ENCODE measurements at places on chromosomes 4 and X.

- no peak for DNase-seq
These were observed 194.3 kb upstream of the PACRGL start for GRCh38 chr4:20505927-20506326.

- no peak for DNase-seq
These were observed 17.7 kb downstream of the IL15 start for GRCh38 chr4:141654098-141654497.

DNA sequence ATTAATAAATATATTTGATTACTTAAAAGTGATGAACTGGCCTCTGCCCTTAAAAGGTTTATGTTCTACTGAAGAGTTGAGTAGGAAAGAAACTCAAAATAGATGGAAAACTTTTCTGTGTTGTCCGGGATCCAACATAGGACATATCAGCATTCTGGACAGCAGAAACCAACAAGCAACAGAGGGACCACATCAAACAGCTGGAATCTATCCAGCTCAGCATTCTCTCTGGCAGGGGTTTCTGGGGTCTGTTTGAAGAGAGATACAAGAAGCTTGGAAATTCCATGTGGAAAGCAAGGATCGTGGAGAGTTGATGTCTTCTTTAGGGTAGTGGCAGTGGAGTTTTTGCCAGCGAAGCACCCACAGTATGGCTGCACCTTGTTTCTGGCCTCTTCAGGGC is 43.6 kb downstream of the ZCCHC12 start:
- DNase-seq: no peak

GRCh38 chr4:53576676-53577372 is 14.5 kb downstream of the LNX1 start:
- no peak for DNase-seq

DNA sequence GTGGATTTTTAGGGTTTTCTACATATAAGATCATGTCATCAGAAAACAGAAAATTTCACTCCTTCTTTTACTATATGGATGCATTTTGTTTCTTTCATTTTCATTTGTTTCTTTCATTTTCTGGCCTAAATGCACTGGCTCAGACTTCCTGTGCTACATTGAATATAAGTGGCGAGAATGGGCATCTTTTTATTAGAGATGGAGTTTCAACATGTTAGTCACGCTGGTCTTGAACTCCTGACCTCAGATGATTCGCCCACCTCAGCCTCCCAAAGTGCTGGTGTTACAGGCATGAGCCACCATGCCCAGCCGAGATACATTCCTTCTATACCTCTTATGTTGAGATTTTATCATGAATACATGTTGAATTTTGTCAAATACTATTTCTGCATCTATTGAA is 61.8 kb downstream of the BRWD3 start:
- DNase-seq: no peak

DNA sequence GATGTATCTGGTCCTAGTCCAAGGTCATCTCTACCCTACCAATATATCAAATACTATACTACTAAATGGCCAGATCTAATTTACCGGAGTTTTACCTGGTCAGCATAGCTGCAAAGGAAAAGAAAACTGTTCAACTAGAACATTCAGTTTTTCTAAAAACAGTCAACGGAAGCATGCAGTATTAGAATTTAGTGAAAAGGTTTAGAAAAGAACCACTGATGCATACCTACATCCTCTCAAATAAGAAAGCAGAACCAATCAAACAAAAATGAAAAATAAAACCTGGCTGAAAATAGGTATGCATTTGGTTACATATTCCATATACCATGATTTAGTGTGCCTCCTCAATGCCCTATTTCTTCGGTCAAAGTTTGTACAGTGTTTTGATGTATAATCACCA is 140.0 kb downstream of the CHM start:
- no peak for DNase-seq

DNA sequence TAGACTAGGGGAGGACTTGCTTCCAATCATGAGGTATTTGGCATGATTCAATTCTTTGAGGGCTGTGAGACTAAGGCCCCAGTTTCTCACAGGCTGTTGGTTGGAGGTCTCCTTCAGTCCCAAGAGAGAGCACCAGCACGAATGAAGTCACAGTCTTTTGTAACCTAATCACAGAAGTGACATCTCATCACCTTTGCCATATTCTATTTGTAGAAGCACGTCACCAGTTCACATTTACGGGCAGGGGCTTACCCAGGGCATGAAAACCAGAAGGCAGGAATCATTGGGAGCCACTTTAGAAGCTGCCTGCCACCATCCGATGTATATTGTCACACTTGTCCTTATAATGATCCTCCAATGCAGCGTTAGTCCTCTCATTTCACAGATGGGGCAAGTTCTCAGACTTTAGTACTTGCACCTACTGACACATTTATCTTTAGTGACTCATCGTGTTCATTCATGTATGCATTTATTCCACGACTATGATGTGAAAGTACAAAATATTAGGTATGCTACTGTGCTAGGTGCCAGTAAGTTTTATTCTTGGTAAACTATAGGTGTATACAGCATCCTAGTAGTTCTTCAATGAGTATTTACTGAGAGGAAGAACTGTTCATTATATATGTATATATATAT is 163.8 kb upstream of the PGRMC2 start:
- no peak for DNase-seq

- no peak for DNase-seq
These were observed 91.7 kb downstream of the FHDC1 start for GRCh38 chr4:153027866-153028265.

DNA sequence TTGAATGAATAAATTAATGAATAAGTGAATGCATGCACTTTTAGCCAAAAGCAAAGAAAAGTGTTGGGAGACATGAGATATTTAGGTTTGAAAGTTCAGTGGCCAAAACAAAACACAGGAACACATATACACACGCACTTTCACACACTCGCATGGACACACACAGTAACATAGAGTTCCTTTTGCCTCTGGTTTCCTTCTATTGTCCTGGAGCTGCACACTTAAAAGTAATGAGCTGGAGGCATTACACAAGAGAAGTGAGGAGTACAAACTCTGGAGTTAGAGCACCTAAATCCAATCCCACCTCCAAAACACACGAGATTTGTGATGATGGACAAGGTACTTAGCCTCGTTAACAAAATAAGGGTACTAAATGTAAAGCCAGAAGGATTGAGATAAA is 18.7 kb downstream of the PPA2 start:
- no peak for DNase-seq

GRCh38 chr4:88964450-88964849 is 92.5 kb downstream of the FAM13A start:
- no peak for DNase-seq

DNA sequence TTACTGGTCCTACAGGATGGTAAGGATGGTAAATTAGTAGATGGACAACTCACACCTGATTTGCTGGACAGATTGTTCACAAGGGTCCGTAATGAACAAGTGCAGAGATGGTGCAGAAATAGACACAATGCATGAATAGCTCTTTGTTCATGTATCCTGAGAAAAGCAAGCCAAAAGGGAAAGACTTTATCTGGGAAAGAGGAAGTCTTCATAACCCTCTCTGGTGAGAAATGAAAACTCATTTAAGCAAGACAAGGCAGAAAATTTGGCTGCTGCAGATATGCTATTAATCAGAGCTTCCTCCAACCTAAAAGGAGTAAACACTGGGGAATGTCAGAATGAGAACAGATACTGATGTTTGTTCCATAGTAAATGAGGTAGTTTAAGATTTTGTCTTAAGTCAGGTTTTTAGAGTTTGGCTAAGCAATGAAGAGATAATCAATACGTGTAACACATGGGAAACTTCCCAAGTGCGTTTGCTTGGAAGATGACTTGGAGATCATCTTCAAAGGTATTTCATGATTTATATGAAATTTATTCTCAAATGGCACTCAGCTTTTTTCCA is 152.4 kb upstream of the BMPR1B start:
- no peak for DNase-seq

GRCh38 chr4:2914256-2915126 is 48.7 kb downstream of the NOP14 start:
- no peak for DNase-seq

- DNase-seq: no peak
These were observed 112.4 kb upstream of the SPRY1 start for GRCh38 chr4:123284168-123284567.

GRCh38 chrX:23884427-23885024 is 23.2 kb downstream of the APOO start:
- DNase-seq: no peak

DNA sequence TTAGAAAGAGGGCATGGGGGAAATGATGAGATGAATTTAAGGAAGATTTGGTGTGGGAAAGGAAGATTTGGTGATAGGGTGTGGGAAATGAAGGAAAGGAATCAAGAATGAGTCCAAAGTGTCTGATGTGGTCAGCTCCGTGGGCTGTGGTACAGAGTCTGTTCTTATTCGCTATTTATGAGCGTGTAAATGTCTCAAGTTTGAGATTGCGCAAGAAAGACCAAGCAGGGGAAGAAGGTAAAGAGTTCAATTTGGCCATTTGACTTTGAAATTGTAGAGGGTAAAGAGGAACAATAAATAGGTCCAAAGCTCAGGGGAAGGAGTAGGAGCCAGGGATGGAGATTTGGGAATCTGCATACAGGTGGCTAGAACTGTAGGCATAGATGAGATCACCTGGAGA is 11.3 kb upstream of the SMS start:
- DNase-seq: no peak

DNA sequence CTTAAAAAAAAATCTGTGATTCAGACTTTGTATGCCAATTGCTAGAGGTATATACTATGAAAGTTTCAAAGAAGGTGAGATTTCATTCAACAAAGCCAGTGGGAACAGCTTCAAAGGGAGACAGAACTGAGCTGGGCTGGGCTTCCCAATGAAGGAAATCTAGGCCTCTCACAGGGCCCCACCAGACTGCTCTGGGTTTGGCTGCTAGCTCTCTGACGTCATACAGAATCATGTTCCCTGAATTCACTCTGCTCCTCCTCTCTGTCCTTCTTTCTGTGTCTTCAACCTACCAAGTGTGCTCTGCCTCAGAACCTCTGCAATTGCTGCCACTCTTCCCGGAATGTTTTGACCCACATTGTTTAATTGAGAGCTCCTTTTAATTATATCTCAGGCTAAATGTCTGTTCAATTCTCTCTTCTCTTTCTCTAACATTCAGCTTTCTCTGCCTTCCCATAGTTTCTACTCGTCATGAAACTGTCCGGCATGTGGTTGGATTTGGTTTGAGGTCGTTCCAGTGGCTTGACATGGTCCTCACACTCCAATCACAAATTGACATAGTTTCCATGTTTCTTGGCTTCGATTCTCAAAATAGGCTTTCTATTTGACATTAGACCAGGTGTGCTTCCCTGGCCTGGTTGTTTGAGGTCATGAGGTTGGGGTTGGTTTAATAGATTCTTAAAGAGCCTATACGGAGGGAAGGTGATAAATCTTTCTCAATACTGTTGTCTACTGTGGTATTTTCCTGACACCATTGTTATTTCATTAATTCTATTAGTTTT is 282.1 kb upstream of the EMCN start:
- DNase-seq: no peak

DNA sequence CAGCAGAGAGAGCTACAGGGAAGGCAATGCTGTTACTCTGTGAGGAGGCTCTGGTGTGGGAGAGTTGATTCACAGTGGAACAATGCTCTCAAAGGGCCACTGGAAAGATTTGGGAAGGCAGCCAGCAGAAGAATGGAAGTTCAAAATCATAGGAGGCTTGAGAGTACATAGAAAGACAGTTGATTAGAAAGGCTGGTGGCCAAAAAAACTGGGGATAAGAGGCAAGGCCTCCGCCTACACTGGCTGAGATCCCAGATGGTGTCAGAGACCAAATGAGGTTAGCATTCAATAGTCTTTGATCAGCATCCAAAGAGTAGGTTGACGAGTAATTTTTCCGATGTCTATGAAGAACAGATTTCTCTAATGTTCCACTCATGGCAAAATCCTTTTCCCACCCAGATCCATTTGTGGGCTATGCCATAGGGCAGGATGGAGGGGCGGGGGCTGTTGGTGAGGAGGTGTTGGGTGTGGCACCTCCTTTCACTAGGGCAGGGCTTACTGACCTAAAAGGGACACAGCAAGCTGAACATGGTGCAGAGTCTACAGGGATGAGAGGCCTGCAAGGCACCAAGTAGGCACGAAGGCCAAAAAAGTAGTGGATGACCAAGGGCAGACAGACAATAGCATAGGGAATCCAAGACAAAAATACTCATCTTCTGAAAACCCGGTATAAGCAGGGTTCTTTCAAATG is 15.1 kb downstream of the TEC start:
- no peak for DNase-seq

DNA sequence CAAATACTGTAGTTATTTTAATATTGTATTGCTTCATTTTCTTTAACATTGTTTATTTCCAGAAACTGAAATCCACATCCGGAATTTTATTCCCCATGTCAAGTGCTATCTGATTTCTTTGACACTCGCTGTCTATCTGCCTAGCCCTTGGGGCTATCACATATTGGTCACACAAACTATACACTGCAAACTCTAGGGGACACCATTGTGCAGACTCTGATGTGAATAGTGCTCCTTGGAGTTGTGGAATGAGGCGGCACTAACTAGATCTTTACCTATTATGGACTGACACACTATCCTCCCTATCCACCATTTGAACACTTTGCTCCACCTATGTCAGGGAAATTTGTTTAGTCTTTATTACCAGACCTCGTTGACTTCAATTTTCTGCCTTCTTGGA is 534.5 kb downstream of the GLUD2 start:
- DNase-seq: no peak

DNA sequence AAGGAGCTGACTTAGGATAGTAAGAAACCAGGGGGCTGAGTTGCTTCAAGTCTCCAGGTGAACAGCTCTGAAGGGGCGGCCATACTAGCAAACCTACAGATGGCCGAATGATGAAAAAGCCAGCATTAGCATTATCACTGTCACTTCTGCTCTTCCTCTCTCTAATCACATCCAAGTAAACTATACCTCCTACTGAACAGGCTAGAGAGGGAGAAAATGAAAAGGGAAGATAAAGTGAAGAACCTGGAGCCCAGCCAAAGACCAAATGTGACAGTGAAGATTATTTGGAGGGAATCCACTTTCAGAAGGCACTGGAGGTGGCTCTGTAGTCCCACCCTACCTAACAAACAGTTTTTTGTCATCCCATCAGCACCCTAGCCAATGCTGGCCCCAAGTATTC is 50.4 kb upstream of the PRPS1 start:
- no peak for DNase-seq

DNA sequence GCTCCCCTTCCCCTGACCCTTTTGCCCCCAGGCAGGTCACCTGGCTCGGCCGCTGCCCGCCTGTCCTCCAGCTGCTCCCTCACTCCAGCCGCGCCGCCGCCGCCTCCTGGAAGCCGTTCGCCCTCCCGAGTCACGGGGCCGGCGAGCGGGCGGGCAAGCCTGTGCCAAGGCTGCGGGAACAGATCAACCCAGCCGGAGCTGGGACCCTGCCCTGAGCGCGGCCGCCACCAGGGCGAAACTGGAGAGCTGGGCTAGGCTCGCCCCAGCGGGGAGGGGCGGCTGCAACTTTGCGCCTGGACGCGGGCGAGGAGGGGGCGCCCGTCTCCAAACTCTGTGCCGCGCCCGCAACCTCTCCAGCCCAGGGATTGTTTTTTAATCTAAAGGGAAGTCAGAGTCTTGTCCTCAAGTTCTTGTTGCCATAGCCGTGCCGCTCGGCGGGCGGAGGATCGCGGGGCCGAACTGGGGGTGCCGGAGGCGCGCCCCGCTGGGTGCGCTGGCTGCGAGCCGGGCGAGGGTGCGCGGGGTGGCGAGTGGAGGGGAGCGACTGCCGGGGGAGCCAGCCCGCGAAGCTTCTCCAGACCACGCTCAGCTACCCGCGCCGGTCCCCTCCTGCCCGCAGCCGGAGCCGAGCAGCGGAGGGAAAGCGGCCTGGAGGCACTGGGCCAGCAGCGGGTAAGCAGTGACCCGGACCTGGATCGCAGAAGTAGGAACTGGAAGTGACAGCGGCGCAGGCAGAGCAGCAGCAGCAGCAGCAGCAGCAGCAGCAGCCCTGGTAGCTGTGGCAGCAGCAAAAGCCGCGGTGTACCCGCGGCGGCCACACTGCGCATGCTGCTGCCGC is 13.4 kb downstream of the ARHGEF6 start:
- peak; percentile 23 for DNase-seq

All from stimulated activated CD4-positive, alpha-beta T cell treated with anti-CD3 and anti-CD28 coated beads, Interleukin-1b, Interleukin-23, amount 100 ng/mL, for 4 hours (primary cell).